Dorsolateral prefrontal cortex (tissue), 122 donors: ENCODE measurements at places on chromosomes 2 and 18.
A peak's percentile ranks its signal among the peaks of the same experiment; 100 is the strongest.

- no peak for DNase-seq
Measured at GRCh38 chr2:12313445-12314126, 403.1 kb upstream of the TRIB2 start.

DNA sequence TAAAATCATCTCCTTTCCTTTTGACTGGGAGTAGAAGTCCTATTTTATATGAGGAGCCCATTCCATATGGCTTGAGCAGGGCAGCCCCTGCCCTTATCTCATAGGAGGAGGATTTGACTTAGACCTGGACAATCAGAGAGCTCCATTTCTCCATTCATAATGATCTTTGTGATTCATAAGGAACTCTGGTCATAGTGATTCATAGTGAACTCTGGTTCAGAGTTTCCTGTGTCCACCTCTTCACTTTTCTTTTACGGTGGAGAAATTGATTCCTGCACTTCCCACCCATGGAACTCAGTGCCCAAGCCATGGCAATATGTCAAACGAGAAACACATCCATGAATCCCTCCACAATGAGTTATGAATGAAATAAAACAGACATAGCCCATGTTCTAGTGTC, 12.8 kb upstream of the MYO3B start:
- no peak for DNase-seq

- no peak for DNase-seq
Measured at GRCh38 chr2:51120754-51121280, 88.9 kb upstream of the NRXN1 start.

DNA sequence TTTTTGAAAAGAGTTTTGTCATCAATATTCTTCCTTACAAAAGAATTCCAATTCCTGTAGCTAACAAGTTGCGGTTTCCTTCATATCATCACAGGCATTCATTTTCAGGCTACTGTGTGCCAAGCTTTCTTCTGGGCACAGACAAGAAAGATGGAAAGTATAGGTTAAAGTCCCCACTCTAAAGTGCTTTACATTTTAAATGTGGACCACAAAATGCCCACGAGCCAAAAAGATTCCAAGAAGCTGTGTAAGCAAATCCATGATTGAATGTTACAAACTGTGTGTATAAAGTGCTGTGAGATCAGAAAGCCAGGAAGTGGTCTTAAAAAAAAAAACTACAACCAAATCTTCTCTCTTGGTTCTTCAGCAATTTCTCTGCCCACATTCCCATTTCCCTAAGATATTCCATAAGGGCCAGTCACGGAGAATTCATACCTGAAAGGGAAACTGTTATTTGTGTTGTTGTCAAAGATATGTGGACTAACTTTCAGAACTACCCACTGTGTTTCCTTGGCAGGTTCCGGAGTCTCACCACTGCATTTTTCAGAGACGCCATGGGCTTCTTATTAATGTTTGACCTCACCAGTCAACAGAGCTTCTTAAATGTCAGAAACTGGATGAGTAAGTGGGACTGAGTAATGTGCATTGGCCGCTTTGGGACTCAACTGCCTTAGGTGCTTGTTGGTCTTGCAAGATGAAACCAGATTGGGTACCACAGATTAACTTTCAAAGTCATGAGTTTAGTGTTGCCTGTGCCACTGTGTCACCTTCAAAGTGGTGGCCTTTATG, 55.7 kb downstream of the RAB27B start:
- DNase-seq = no peak

DNA sequence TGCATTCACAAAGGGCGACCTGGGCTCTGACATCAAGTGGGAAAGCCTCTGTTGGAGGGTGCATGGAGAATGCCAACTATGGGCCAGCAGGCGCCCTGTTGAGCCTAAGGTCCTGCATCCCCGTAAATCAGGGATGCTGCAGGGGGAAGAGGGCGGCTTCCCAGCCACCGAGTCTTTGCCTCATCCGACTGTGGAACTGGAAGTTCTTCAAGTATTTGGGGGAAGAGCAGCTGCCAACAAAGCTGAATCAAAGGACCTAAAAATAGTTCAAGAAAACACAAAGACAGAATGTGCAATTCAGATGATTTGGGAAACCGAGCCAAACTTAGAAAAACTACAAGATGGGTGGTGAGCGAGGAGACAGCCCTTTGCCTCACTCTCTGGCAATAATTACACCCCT, 281.1 kb upstream of the MGAT5 start:
- no peak for DNase-seq

- peak; percentile 50 for DNase-seq
Measured at GRCh38 chr2:190180313-190181122, 118.0 kb upstream of the MSTN start.

GRCh38 chr2:150477347-150477746, 10.1 kb downstream of the RND3 start:
- DNase-seq = no peak

GRCh38 chr2:45834372-45834771, 182.9 kb downstream of the PRKCE start:
- no peak for DNase-seq

DNA sequence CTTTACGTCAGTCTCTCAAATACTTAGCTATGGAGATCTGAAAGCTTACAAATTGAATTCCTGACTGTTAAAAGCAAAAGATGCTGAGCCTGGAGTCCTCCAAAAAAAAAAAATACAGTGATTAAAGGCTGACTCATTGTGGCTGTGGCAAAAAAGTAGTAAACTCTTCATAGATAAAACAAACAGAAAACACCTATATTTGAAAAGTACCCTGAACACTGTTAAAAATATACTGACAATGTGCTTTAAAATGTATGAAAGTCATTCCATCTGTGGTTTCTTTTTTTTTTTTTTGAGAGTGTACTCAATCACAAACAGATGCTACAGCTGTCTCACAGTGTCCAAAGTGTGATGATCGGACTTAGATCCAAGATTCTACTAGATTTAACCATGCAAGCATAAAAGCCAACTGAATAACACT, 267.6 kb upstream of the CYP26B1 start:
- DNase-seq = no peak

DNA sequence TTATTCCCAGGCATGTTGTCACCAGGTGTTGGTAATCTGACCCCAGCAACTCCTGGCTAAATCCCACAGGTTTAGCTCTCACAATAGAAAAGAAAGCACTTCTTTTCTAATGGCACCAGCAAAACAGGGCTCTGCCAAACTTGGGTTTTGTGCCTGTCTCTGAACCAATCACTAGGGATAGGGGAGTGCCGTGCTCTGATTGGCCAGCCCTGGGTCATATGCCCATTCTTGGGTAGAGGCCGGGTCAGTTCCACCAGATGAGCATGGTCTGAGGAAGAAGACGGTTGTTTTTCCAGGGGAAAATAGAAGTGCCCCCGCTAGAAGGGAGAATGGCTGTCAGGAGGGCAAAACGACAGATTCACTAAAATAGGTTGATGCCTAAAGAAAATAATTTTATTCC, 14.7 kb downstream of the CDK15 start:
- DNase-seq = no peak

GRCh38 chr18:27605107-27605834, 420.2 kb upstream of the CHST9 start:
- DNase-seq = peak; percentile 68

- no peak for DNase-seq
Measured at GRCh38 chr18:7301094-7301493, 70.2 kb downstream of the LRRC30 start.

GRCh38 chr2:186771850-186772463, 77.0 kb downstream of the ZSWIM2 start:
- DNase-seq = no peak

GRCh38 chr2:118678985-118679384, 168.5 kb downstream of the EN1 start:
- no peak for DNase-seq

GRCh38 chr2:88602022-88602421, 25.2 kb downstream of the EIF2AK3 start:
- DNase-seq = no peak

- DNase-seq = no peak
Measured at GRCh38 chr2:120596191-120596811, 139.4 kb upstream of the GLI2 start.

- no peak for DNase-seq
Measured at GRCh38 chr2:106536490-106536889, 49.3 kb downstream of the CD8B2 start.

DNA sequence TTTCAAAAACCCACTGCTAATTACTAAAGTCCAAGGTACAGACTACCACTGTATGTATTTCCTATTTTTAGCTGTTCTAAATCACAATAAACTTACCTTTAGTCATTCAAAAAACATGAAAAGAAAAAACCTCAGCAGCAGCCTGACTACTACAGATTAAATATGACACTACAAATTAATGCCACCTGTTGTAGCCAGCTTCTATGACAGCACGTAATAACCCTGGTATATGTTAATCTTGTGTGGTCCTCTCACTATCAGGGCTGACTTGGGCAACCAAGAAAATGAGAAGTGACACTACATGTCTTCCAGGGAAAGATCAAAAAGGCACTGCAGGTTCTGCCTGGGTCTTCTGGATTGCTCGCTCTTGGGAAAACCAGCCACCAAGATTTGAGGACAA, 90.6 kb upstream of the FAM124B start:
- DNase-seq = no peak

GRCh38 chr18:59871711-59872362, 28.0 kb upstream of the PMAIP1 start:
- DNase-seq = no peak

DNA sequence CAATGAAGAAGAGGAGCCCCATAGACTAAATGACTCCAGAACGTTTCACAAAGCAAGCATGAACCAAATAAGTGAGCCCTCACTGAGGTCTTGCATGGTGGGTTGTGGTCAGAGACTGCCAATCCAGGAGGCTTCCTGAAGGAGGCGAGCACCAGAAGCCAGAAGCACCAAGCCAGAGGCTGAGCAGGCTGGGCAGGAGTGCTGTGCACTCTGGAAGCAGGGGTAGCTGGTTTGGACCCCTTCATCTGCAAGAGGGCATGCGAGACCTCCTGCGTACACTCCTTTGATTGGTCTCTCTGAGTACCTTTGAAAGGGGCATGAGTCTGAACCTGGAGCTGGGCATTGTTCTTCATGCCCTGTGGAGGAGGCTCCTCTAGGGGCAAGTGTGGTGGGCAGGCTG, 192.5 kb downstream of the HAUS1 start:
- no peak for DNase-seq

- no peak for DNase-seq
Measured at GRCh38 chr18:44737623-44738022, 56.9 kb downstream of the SETBP1 start.

DNA sequence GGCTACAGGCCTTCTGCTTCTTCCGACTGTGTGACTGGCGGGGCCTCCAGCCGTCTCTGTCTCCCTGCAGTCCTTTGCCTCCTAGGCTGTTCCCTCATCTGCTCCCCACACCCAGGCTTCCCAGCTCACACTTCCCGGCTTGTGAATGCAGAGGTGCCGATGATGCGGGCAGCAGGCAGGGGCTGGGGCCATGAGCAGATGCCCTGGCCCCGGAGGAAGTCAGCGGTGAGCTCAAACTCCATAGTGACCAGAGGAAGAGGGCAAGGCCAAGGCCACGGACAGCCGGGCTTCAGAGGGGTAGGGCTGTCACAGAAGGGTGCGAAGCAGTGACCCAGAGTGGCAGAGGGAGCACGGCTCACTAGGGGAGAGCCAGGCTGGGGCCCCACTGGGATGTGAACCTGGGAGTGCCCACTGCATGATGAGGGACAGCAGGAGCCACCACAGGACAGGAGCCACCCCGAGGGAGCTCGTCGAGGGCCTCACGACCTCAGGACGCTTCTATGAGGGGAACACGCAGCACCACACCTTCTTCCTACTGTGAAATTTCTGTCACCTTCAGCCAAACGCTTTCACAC, 515.9 kb downstream of the EIPR1 start:
- no peak for DNase-seq

DNA sequence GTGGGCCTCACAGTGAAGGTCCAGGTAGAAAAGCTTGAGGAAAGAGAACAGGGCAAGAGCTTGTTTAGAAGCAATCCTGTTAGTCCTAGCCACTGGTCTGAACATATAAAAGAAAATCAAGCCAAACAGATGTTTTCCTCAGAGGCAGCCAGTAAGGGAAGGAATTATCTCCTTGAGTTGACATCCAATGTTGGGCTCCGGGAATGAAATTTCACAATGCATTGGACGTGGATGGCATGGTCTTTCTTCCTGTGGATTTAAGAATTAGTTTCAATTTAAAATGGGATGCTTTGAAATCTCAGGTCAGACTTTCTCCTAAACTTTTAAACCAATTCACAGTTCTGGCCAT, 92.1 kb downstream of the ACKR3 start:
- no peak for DNase-seq

DNA sequence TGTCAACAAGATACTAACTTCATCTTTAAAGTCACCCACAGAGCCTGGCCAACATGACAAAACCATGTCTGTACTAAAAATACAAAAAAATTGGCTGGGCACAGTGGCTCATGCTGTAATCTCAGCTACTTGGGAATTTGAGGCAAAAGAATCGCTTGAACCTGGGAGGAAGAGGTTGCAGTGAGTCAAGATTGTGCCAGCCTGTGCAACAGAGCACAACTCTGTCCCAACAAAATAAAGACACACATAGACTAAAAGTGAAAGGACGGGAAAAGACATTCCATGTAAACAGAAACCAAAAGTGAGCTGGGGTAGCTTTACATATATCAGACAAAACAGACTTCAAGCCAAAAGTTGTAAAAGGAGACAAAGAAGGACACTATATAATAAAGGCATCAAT, 34.8 kb downstream of the USP34 start:
- no peak for DNase-seq

DNA sequence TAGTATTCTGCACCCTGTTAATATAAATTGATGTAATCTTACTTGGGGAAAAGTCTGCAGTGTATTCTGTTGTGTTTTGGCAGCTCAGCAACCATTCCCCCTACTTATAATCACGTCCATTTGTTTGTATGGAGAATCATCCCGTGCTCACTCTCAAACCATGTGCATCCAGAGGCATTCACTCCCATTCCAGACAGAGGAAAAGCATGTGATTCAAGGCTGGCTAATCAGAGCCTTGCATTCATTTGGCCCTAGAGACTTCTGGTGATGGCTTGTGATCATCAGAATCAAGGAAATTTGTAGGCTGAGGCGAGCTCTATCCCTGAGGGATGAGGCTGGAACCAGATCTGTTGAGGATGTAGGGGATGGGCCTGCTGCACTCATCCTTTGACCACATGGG, 5.1 kb upstream of the WIPF1 start:
- DNase-seq = no peak

GRCh38 chr2:42069568-42069967, 21.7 kb downstream of the PKDCC start:
- no peak for DNase-seq

GRCh38 chr2:133760376-133760775, 192.1 kb upstream of the NCKAP5 start:
- no peak for DNase-seq

GRCh38 chr2:216164087-216164486, 54.9 kb downstream of the XRCC5 start:
- no peak for DNase-seq
